ENCODE measurements at places on chromosomes 1 and 21.
A peak's percentile ranks its signal among the peaks of the same experiment; 100 is the strongest.

DNA sequence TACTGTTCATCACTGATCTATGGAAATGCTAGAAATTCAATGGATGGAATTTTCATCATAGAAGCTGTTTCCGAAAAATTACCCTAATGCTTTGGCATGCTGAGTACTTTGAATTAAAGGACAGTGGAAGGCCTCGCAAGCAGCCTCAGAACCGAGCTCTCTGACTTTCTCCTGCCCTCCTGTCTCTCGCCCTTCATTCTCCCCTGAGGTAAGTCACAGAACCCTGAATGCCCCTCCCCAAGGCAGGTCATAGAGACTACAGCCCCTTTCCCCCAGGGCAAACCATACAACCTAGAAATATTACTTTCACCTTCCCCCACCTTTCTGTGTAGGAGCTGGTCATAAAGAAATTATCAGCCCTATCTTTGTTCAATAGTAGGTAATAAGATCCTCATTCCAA, 74.8 kb downstream of the LRIG2 start:
- no peak for DNase-seq

DNA sequence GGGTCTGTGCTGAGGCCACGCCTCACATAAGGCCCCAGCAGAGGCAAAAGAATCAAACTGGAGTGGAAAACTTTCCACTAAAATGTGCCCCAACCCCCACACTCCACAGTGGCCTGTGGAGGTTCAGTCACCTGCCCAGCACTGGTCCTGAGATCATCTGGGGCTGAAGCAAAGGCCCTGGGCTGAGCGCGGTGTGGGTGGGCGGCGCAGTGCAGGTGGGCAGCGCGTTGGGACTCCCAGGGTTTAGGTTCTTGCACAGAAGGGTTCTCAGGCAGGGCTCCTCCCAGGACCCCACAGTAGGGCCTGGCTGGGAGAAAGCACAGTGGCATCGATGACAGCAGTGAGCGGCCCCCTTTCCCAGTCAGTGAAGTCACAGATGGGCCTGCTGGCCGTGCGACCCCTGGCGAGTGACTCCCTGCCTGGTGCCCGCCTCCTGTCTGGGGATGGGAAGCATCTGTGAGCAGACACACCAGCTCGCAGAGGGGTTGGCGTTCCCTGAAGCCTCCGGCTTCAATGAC, 13.8 kb upstream of the GPR153 start:
- DNase-seq: no peak

DNA sequence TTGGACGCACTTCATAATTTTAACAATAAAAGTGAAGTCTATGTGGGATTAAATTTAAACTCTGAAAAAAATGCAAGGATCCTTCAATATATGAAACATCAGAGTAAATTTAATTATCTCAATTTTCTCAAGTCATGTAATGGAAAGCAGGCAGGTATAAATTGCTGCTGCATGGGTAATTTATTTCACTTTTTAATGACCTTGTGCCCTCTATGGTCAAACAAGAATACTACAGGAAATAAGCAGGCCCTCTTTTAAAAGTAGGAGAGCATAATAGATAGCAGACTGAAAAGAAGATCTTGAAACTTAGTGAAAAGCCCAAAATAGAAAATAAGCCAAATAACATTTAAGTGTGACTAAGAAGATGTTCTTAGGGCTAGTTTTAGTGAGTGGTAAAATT, 22.9 kb downstream of the BCAS2 start:
- no peak for DNase-seq

DNA sequence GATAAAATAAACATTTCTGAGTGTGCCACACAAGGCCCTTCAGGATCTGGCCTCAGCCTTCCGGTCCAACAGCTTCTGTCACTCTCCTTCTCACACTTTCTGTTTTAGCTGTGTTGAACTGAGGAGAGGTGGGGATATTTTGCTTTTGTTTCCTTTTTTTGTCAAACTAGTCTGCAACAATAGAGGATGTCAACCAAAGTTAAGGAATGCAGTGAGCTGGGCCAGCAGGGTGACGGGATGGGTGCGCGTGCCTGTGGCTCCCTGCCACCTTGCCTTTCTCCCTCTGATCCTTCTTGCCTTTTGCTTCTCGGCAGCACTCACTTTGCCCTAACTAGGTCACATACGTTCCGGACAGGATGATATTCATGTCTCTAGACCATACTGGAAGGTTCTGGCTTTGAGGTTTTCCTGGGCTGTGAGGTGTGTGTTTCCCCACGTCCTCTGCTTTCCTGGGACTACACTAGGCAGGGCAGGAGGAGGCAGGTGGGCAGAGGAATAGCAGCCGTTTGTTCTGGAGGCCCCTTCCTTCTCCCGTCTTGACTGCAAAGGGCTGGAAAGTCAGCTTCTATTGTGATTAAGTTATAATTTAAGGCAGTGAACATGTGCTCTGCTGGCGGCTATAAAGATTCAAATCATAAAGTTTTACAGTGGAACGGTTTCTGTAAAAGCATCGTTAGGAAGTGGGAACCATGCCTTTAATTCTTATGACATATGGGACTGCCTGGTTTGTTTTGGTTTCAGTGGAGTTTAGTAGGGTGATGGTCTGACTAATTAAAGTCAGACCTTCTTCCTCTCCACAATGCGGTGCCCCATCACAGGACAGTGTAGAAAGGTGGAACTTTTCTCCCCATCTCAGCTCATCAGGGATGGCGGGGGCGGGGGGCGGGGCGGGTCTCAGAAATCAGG, 67.8 kb downstream of the RNF220 start:
- DNase-seq: no peak

- DNase-seq: no peak
These were observed 344.4 kb downstream of the KCTD3 start for GRCh38 chr1:215911406-215911968.

DNA sequence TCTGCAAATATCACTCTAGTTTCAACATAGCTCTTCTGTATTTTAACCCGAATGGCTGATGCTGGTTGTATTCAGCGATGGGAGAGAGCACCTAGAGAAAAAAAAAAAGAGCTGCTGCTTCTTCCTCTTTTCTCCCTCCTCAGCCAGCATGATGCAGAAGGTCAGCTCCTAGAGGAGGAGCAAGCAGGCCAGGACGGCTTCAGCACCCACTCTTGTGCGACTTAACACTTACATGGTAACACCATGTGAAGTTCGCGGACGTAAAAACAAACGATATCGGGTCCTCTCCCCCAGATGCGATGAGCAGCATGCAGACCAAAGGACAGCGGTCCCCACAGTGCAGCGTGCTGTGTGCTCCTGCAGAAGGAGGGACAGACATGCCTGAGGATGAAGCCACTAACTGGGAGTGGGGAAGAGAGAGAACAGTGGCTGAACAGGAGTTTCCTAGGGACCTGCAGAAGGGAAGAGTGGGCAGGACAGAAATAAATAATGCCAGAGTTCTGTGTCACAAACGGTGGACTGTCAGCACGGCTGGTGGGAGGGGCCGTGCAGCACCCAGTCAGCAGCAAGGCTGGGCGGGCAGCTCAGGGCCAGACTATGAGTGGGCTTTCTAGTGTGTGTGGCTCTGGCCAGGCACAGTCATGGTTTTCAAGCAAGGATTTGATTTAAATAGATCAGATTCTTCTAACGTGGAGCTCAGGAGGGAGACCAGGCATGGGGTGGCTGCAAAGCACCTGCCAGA, 11.4 kb upstream of the B3GALT5 start:
- DNase-seq: no peak

GRCh38 chr1:2192031-2192995, 2.3 kb downstream of the FAAP20 start:
- DNase-seq: peak; percentile 26

DNA sequence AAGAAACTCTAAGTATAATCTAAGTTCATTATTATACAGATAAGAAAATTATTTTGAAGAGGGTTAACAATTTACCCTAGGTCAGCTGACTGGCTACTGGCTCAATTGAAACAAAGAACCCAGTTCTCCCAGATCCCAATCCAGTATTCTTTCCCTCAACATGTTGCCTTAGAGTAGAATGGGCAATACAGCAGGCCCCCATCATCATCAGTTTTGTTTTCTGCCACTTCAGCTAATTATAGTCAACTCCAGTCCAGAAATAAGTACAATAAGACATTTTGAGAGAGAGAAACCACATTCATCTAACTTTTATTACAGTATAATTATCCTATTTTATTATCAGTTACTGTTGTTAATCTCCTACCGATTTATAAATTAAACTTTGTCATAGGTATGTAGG, 241.2 kb downstream of the ASTN1 start:
- DNase-seq: no peak

DNA sequence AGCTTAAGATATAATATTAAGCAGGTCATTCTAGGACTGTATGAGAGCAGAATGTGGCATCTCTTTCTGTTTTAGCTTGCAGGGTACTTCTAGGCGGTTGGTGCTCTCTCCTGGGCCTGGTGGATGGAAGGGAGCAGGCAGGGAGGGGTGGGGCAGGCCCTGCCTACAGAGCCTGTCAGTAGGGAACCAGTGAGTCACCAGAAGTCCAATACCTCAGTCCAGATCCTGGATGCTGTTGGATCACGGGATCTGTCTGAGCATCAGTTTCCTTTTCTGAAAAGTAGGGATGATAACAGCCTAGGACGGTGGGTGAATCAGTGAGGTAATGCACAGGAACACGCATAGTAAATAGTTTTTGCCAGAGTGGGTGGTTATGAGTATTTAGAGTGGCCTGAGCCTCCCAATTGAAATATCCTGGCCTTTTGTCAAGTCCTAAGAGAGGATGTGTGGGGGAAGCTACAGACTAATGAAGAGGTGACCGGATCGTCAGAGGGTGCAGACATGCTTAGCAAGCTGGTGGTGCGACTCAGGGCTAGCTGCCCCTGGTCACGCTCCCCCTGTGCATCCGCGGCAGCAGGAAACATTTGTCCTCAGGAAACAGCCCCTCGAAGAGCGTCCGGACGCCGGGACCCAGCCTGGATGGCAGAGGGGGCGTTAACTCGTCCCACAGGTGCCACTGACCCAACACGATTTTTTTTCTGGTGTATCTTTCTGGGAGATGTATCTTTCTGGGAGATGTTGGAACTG, 23.9 kb downstream of the NAV1 start:
- no peak for DNase-seq

GRCh38 chr1:192578144-192578909, 2.8 kb downstream of the RGS1 start:
- DNase-seq: no peak
